ENCODE measurements at places on chromosomes 13 and 19.
A peak's percentile ranks its signal among the peaks of the same experiment; 100 is the strongest.

DNA sequence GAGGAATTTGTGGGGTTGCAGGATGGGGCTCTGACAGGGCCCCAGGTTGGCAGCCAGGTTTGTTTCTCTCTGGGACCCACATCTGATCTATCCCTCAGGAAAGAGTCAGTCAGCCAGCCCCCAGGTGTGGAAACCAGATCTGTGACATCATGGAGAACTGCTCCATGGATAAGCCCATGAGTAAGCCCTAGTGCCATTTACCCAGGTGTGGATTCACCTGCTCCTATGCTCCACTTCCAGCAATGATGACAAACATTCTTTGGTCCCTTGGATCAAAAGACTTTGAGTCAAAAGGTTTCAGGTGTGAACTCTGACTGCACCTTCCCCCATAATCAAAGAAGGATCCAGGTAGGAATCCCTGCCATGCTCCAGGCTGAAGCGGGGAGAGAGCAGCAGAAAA lies 26.9 kb upstream of the IGFL4 start:
- DNase-seq: no peak

DNA sequence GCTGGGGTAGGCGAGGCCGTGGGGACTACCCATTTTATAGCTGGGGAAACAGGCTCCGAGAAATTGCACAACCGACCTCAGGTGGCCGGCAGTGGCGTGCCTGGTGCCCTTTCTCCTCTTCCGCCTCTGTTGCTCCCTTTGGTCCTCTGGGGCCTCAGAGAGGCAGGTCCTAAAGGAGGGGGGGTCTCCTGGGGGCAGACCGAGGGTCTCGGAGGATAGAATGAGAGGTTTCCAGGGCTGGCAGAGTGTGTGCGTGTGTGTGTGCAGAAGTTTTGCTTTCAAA lies 11.3 kb downstream of the STX10 start:
- DNase-seq: no peak

DNA sequence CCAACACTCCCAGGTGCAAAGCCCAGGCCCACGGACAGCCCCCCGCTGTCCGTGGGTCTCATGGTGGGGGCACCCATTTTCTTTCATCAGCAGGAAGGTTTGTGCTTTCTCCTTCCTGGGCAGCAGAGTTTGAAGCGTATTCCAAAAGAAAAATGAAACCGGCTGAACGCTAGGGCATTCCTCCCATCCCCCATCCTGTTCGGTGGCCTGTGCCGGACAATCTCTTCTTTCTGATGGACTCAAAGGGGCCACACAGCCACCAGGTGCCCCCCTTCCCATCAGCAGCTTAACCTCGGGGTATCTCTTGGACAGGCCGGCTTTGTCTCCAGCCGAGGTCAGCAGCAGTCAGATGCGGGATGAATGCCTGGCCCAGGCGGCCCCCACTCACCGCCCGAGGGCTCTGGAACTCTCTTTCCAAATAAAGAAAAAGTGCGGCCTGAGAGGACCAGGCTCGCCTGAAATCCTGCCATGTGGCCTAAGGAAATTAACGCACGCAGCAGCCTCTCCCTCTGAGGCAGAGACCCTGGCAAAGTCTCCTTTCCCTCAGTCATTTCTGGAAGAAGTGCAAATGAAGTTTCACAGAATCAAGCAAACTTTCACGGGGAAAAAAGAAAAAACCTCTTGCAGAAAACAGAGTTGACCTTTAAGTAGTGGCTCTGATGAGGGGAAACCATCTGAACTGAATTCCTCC lies 67.8 kb downstream of the RASA3 start:
- no peak for DNase-seq

DNA sequence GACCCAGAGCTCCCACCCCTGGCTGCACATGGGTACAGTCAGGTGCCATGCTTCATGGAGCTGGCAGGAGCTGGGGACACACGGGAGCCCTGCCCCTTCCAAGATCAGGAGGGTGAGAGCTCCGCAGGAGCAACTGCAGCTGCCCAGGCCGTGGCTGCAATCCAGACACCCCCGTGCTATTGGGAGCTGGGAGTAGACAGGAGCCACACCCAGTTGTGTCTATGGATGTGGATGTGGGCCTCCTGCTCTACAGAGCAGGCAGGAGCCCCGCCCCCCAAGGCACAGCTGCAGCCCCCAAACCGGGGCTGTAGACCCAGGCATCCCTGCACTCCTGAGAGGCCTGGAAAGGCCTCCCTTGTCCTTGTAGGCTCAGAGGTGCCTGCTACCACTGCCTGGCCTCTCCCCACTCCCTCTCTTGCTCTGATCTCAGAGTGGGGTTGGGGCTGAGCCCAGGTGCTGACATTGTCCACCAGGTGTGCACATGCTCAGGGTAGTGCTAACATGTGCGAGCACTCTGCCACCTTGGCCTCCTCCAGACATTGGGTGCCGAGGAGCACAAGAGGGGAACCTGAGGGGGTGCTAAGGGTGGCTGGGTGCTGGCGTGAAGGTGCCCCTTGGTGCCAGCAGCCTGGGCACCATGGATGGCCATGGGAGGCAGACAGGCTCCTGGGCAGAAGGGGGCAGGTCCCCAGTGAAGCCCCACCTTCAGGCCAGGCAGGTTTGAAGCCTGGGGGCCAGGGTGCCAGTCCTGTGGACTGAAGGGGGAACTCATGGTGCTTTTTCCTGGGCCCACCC lies 8.0 kb upstream of the BAX start:
- no peak for DNase-seq

- DNase-seq: no peak
These were observed 33.0 kb downstream of the CYP4F2 start for GRCh38 chr19:15864824-15865223.

DNA sequence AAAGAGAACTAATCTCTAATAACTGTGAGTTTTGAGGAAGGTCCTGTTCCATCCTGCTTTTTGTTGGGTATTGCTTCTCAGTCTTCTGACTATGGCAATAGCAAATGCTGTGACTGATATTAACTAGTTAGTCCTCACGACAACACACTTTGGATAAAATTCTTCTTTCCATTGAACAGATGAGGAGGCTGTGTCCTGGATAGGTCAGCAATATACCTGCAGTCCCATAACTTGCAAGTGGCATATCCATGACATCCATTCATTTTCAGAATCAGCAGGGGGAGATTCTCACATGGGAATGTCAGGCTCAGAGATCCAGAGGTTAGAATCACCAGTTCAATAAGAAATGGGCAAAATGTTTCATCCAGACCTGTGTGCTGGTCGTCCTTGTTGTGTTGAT lies 7.4 kb downstream of the ZNF554 start:
- no peak for DNase-seq

GRCh38 chr13:71240911-71241310 lies 626.1 kb downstream of the DACH1 start:
- DNase-seq: no peak

DNA sequence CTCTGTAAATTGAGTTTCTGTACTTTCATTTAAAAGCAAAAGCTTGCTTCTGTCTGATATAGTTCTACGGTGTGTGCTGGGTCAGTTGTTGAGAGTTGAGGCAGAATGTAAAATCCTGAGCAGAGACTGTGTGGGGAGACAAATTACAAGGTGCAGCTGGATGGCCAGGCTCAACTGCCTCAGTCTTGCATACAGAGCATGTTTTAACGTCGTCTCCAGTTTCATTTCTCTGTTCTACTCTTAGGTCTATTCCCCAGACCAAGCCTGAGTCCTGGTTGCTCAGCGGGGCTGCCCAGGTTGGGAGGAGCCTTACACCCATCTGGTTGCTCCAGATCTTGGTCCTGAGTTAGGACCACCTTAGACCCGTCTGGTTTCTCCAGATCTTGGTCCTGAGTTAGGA lies 54.4 kb upstream of the MEDAG start:
- DNase-seq: no peak

DNA sequence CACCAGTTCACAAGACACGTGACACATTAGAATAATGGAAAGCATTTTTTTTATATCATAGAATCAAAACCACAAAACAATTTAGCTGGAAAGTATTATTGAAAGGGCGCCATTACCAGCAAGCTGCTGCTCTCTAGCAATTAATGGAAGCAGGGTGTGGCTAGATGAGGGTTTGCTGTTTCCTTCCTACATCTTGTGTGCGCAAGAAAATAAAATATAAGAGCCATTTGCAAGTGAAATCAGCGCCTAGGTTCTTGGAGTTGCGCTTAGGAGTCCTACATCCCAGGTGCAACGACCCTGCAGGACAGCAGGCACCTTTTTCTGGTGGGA lies 140.9 kb downstream of the ZNF536 start:
- DNase-seq: no peak

GRCh38 chr19:38880882-38881609 lies 3.0 kb upstream of the RINL start:
- DNase-seq: no peak

DNA sequence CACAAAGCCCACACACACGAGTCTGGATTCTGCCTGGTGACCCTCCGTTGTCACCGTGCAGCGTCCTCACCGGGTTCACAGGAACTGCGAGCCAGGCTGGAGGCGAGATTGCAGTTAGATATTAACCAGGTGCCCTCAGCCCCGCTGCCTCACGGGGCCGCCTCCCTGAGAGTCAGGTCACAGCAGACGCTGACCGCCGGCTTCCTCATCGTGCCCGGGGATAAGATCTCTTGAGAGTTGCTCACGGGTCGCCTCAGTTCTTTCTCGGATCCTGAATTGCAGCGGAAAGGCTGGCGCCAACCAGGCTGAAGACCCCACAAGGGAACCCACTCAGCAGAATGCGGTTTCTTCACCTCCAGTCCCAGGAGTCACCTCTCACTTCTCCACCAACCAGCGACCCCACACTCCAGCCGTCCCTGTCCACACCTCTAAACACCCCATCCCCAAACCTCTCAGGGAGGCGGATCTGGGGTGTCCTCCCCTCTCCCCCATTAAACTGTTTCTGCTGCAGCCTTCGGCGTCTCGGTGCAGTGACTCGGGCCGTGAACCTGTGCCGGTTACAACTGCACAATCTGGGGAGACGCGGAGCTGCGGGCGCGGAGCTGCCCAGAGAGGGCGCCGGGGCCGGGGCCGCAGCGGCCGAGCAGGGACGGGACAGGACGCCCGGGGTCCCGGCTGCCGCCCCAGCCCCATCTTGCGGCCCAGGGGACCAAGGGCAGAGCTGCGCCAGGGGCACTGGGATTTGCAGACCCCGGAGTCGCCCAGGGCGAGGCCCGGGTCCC lies 591 bp downstream of the ZNF823 start:
- DNase-seq: no peak

DNA sequence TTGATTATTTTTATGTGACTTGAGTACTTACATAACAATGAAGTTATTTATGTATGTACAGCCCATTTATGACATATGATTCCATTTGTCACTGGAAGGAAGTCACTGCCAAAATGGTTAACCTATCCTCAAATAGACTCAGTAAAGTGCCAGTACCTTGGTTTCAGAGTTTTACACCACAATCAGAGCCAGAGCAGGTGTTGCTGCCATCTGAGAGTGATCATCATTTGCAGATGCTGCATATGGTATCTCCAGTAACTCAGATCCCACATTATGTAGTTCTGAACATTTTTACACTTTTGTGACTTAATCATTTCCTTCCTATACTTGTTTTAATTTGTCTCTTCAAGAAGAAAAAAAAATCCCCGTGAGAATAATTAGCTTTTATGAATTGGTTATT lies 313.3 kb downstream of the HS6ST3 start:
- no peak for DNase-seq

- DNase-seq: no peak
These were observed 262.1 kb downstream of the B3GLCT start for GRCh38 chr13:31461923-31462322.

GRCh38 chr19:44807652-44808462 lies 1.0 kb upstream of the BCAM start:
- DNase-seq: no peak

GRCh38 chr13:113001241-113002140 lies 32.5 kb downstream of the MCF2L start:
- peak; percentile 84 for DNase-seq

GRCh38 chr13:113170511-113170910 lies 12.1 kb downstream of the PROZ start:
- no peak for DNase-seq

- DNase-seq: no peak
These were observed 35.6 kb upstream of the ZNF599 start for GRCh38 chr19:34808566-34808965.

GRCh38 chr19:5178841-5179240 lies 161.8 kb downstream of the PTPRS start:
- no peak for DNase-seq

DNA sequence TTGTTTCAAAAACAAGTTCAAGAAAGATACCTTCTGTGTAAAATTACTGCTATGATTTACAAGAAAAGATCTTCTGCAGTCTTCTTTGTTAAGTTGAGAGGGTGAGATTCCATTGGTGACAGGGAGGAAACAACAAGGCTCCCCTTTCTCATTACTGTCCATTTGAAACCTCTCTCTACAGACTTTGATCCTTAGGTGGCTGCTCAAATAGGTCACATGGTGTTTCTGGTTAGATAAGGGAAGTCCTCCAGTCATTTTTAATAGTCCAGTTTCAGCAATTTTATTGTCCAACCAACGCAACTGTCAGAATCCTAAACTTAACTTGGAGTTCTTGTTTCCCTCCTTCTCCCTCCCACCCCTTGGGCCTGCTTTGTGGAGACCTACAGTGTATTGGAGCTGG lies 390.4 kb downstream of the EFNB2 start:
- DNase-seq: no peak

DNA sequence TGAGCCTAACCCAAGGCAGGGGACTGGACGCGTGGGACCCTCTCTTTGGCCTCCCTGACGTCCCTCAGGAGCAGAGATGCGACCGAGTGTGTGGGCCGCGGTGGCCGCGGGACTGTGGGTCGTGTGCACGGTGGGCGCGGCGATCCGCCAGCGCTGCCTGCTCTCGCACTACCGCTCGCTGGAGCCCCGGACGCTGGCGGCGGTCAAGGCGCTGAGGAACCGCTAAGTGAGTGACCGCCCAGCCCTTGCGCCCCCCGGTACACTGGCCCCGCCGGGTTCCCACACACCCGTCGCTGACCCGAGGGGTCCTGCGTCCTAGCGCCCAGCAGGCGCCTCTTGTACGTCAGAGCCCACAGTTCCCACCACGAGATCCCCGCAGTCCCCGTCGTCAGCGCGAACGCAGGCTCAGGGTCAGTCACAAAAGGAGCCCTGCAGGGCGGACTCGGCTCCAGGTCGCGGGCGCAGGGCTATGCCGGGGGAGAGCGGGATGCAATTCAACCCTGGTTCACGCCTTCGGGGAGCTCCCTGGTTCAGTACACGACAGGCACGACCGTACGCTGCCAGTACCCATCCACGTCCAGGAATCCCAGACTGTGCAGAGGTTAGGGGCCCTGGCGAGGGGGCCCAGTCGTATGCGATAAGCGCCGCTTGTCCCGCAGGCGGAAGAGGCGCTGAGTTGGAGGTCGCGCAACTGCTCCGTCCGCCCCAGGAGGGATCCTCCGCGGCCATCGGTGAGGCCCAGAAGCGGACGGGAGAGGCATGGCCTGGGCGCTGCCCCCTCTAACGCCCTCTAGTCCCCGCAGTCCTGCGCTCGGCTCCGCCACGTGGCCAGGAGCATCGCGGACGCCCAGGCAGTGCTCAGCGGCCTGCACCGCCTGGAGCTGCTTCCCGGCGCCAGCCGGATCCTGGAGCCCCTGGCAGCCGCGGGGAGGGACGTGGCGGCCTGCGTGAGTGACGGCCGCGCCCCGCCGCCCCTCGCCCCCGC lies 3.6 kb upstream of the IFNL2 start:
- peak; percentile 52 for DNase-seq

DNA sequence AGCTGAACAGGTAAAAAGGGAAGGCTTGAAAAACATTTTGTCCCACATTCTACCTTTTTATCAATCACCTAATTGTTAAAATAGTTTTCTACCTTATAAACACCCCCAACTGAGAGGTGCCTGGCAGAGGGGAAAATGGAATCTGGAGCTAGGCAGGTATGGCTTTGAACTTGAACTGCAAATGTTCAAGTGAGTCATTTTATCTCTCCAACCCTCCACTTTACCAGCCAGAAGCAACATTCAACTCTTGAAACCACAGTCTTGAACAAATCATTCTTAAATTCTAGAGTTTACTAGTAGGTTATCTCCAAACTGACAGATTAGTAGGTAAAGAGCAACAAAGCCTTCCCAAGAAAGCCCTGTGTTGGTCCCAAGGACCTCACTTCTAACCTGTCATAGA lies 116.9 kb downstream of the ABCC4 start:
- DNase-seq: no peak

Measured in left hindlimb (tissue), 1 donor.